GDM1 (cell line): ENCODE measurements at places on chromosomes 5 and 9.
A peak's percentile ranks its signal among the peaks of the same experiment; 100 is the strongest.

- DNase-seq, result peak; percentile 77
Measured at GRCh38 chr9:127224178-127224882, 40.2 kb upstream of the GARNL3 start.

DNA sequence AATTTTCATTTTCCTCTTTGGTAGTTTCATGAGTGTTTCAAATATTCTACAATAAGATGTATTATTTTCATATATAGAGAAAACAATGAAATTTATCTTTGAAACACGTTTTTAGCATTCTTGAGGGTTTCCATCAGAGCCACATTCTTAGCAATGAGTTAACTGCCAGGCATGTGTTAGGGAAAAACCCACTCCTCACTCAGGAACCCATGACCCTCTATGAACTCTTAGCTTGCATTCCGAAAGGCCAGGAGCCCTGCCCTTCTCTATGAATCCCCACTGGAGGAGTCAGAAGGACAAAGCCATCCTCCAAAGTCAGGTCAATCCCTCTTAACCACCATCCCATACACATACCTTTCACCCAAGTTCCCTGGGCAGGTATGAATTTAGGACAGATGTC, 57.5 kb downstream of the ADAMTS12 start:
- DNase-seq, result no peak

DNA sequence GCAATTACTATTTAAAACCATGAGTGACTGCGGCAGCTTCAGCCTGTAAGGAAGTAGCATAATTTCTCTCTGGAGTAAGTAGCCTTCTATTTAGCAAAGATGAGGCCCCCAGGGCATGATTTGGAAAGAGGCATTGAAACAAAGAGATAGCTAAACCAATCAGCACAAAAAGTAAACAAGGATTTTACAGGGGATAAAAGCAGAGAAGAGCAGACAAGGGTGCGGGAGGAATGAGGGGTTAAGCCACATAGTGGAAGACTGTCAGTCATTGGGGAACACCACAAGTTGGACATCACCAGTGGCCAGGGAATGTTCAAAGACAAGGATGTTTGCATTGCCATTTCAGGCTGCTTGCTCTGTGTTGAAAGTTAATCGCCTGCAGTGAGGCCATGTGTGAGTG, 24.0 kb upstream of the C5orf63 start:
- no peak for DNase-seq

GRCh38 chr5:64690104-64690416, 243 bp upstream of the SHISAL2B start:
- DNase-seq, result no peak

DNA sequence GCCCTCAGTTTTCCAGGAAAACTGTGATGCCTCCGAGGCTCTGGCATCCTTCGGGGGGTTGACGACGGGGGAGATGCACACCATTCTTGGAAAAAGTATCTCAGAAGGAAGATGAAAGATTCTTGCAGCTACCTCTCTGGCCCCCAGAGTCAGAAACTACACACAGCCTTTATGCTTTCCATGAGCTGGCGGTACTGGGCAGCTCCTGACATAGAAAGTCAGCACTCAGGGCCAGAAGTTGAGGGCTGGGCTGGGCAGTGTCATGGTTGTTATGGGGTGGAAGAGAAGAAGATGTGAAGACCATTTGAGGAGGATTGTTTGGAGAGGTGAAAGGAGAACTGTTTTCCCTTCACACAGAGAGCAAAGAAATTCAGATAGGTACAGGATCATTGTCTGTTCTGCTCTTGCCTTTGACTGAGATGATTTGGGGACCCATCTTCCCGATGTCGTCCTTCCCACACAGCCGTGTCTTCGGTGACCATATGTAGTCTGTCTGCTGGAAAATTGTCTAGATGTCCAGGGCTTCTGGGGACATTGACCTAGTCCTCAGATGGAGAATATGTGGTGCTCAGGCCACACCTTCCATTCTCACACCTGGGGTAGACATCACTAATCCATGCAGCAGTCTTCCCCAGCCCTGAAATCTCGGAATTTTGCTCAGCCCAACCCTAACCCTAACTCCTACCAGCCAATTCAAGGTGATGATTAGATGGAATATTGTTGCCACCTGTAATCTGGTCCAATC, 237.1 kb downstream of the CACNA1B start:
- no peak for DNase-seq

- DNase-seq, result no peak
Measured at GRCh38 chr5:156223547-156223946, 103.4 kb upstream of the SGCD start.

GRCh38 chr5:143453720-143454119, 50.2 kb upstream of the NR3C1 start:
- DNase-seq, result no peak
